GM12878 (cell line): ENCODE measurements at places on chromosomes 5 and 9. TPM values are rescaled to one million over a fixed set of nuclear protein-coding genes. Genes with fewer than 3 reads are reported as not detected.

DNA sequence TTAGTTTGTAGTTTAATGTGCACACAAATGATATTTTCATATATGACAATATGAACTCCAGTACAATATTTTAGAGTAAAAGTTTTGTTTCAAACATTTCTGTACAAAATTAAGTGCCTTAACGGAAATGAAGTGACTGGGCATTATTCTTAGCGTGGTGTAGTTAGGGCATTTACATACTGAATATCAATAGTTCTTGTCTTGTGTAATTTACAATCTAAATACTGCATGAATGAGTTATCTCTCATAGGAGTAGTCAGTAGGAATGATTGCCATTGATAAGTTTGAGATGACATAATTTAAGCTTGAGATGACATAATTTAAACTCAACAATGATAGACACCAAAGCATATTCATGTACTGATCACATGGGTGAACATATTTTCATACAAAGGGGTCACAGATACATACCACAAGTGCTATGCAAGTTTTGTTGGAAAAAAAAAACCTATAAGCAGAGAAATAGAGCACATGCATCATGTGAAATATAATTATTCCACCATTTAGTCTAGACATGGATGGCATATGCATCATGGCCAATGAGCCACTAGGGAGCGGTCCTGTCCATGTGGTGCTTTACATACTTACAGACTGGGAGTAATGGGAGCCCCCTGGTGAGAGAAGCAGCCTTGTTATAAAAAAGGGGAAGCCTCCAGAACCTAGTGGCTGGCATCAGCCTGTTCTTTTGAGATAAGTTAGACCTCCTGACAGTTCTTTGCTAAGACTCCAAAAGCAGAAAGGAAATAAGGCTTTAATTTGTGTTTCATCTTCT lies 1523.9 kb downstream of the MAT2B start:
- no peaks in the 10 kb centered on the region for H3K4me1 ChIP-seq
- no peaks in the 10 kb centered on the region for H3K27me3 ChIP-seq
- H3K4me3 ChIP-seq: no peak overlapping the region
- no peaks in the 10 kb centered on the region for H3K36me3 ChIP-seq
- no peak for DNase-seq

DNA sequence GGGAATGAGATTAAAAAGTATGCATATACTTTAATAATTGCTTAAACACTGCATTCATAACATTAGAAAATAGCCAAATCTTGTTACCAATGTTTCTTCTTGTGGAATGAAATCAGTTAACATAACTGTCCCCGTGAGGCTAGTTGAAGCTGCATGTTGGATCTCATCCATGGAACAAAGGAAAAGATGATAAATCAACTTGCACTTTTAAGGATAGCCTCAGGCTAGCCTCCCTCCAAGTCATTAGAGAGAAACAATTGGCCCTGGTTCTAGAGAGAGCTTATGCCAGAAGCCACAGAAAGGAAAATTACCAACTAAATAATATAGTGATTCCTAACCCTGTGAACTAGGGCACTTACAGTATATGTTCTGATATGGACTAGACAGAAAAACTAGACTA lies 66.9 kb downstream of the GRIN3A start:
- H3K4me1 ChIP-seq: no peaks in the 10 kb centered on the region
- no peak for DNase-seq
- H3K4me3 ChIP-seq: no peak overlapping the region
- H3K36me3 ChIP-seq: no peaks in the 10 kb centered on the region

- H3K4me3 ChIP-seq: no peak overlapping the region
- no peaks in the 10 kb centered on the region for H3K27me3 ChIP-seq
- H3K36me3 ChIP-seq: no peaks in the 10 kb centered on the region
- H3K4me1 ChIP-seq: no peaks in the 10 kb centered on the region
- H3K27ac ChIP-seq: no peak overlapping the region
- DNase-seq: no peak
Measured at GRCh38 chr5:88399561-88399960, 130.9 kb upstream of the TMEM161B start.

- DNase-seq: no peak
- no peaks in the 10 kb centered on the region; the same call in 1 of the 2 replicates for H3K27me3 ChIP-seq
- H3K27ac ChIP-seq: no peak within 1 kb of the TSS
- H3K36me3 ChIP-seq: no peaks in the 10 kb centered on the region
Measured at GRCh38 chr9:35689542-35690293, at the start of gene TPM2. Gene TPM2, minus strand, starts transcription at chr9:35689925. Its CDS starts 108 bp downstream, at chr9:35689817.

DNA sequence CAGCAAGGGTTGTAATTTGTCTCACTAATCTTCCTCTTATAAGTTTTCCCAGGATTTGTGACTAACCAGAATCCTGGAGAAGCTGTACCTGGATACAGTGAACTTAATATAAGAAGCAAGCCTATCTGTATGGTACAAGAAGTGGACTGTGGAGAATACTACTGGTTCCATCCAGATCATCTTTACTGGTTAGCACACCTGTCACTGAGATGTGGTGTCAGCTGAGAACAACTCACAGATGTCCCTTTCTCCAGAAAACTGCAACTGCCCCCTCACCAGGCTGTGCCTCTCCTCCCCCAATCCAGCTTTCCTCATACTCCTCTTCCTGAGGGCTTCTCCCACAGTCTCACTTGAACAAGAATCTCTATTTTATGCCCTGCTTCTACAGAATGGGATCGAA lies 4.9 kb downstream of the FBXO10 start:
- H3K27me3 ChIP-seq: no peaks in the 10 kb centered on the region
- H3K27ac ChIP-seq: no peak overlapping the region
- no peak overlapping the region for H3K4me3 ChIP-seq
- no peaks in the 10 kb centered on the region for H3K36me3 ChIP-seq

Gene MACIR
- 11.0 and 11.1 TPM in 2 replicates for total RNA-seq

GRCh38 chr5:180376511-180376910 lies 23.4 kb upstream of the GFPT2 start:
- no peak overlapping the region for H3K27ac ChIP-seq
- H3K4me3 ChIP-seq: no peak overlapping the region
- no peaks in the 10 kb centered on the region; the same call in none of the 2 replicates for H3K27me3 ChIP-seq
- no peaks in the 10 kb centered on the region for H3K36me3 ChIP-seq

Gene ZFP62
- total RNA-seq: 20.3 and 24.8 TPM in 2 replicates

DNA sequence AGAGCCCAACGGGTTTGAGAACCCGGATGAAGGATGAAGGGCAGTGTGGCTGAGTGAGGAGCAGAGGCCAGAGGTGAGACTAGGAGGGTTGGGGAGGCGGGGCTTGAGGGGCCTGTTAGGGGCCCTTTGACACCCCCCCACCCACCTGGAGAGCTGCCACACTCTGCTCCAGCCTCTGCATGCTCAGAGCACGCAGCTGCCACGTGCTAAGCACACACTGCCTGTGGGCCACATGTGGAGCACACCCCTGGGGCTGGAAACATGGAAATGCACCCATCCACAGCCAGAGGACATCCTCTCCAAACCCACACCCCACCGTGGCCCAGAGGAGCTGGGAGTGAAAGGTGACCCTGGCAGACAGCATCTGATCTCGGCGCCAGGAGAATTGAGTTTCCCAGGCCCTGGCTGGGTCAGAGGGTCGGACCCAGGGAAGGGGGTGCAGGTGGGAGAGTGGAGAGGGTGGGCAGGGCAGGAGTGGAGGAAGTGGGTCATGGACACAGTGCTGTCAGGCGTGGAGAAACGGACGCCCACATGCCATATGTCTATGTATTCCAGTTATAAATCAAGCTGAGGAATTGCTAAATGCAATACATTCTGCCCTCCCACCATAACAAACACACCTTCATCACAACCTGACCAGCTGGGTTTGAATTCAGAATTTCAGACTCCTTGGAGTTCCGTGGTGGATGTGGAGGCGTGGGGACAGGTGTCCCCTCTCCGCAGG lies 5.9 kb downstream of the DNM1 start:
- H3K4me3 ChIP-seq: no peak overlapping the region
- no peak for DNase-seq
- H3K27me3 ChIP-seq: peaks cover 7% of the 10 kb centered on the region
- H3K4me1 ChIP-seq: peaks cover 3% of the 10 kb centered on the region; the same call in 1 of the 2 replicates
- H3K36me3 ChIP-seq: no peaks in the 10 kb centered on the region
- no peak overlapping the region for H3K27ac ChIP-seq

GRCh38 chr5:132489871-132490483 lies 596 bp downstream of the IRF1 start:
- peak overlapping the region; percentile 98 for H3K4me3 ChIP-seq
- peaks cover 54% of the 10 kb centered on the region for H3K4me1 ChIP-seq
- H3K27me3 ChIP-seq: no peaks in the 10 kb centered on the region
- peak overlapping the region; percentile 97 for H3K27ac ChIP-seq

Gene PCDHB10
- total RNA-seq: not detected in 2 replicates

Gene SV2C
- total RNA-seq: 1.1 TPM in 2 replicates

Gene CDC14B
- 6.8 TPM in 2 replicates for total RNA-seq

GRCh38 chr9:27227192-27227591 lies 69.8 kb downstream of the EQTN start:
- H3K4me1 ChIP-seq: no peaks in the 10 kb centered on the region
- no peaks in the 10 kb centered on the region for H3K36me3 ChIP-seq
- no peaks in the 10 kb centered on the region for H3K27me3 ChIP-seq
- no peak for DNase-seq
- no peak overlapping the region for H3K4me3 ChIP-seq

GRCh38 chr5:113124914-113125313 lies 148.3 kb downstream of the DCP2 start:
- no peak for DNase-seq
- H3K36me3 ChIP-seq: no peaks in the 10 kb centered on the region
- no peak overlapping the region for H3K27ac ChIP-seq
- H3K27me3 ChIP-seq: peaks cover 5% of the 10 kb centered on the region; the same call in 1 of the 2 replicates
- H3K4me1 ChIP-seq: no peaks in the 10 kb centered on the region
- no peak overlapping the region for H3K4me3 ChIP-seq

Gene TAF11L10
- total RNA-seq: not detected in 2 replicates

DNA sequence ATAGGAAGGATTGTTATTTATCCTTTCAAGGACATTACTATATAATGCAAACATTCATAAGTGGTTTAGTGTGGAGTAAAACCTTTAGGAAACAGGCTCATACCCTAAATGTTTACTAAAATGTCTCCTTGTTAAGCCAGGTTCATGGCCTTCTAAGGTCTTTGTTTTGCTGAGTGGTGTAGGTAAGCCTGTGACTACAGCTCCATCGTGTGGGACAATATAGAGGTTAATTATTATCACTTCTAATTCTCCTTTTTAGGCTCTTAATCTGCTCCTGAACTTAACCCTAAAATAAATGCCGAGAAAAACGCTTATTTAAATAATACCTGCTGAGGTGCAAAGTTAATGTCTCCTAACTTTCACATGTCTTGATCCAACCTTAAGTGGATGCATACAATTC lies 43.8 kb downstream of the SPINK5 start:
- H3K36me3 ChIP-seq: no peaks in the 10 kb centered on the region

DNA sequence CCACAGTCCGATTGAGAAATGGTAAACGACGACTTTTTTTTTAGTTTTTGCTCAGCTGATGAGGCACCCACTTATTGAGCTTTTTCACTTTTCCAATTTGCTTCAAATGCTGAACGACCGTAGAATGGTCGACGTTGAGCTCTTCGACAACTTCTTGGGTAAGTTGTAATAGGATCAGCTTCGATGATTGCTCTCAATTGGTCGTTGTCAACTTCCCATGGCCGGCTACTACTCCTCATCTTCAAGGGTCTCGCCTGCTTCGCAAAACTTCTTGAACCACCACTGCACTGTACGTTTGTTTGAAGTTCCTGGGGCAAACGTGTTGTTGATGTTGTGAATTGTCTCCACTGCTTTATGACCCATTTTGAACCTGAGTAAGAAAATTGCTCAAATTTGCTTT lies 35.7 kb downstream of the NSD1 start:
- peaks cover 3% of the 10 kb centered on the region; the same call in 1 of the 2 replicates for H3K36me3 ChIP-seq
- no peaks in the 10 kb centered on the region for H3K27me3 ChIP-seq
- no peak overlapping the region for H3K27ac ChIP-seq
- peaks cover 8% of the 10 kb centered on the region for H3K4me1 ChIP-seq

GRCh38 chr9:76433836-76434235 lies 25.1 kb upstream of the GCNT1 start:
- DNase-seq: no peak
- no peaks in the 10 kb centered on the region for H3K27me3 ChIP-seq
- peaks cover 9% of the 10 kb centered on the region for H3K4me1 ChIP-seq
- H3K4me3 ChIP-seq: no peak overlapping the region

DNA sequence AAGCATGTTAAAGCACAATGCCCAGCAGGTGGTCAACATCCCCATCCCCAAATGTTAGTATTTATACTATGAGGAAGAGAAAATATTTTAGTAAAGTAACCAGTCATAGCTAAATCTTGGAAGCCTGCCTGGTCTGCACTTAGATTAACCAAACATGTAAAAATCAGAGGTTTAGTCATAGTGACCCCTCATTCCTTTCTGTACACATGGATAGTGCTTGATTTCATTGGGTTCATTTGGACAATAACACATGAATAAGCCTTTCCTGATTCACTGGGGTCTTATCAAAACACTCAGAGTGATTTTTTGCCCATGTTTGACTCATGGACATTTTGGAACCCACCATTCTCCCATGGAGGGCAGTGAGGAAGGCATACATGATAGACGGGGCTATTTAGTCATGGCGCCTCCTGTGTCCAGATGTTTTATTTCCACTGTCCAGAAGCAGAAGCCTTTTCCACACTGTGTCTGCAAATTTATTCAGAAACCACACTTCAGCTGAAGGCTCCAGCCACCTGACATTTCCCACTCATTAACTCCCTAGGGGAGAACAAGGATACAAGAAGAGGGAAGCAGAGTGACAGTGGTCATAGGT lies 32.5 kb downstream of the OR1J1 start:
- no peak overlapping the region for H3K27ac ChIP-seq
- H3K4me3 ChIP-seq: no peak overlapping the region
- no peaks in the 10 kb centered on the region for H3K4me1 ChIP-seq
- no peaks in the 10 kb centered on the region; the same call in 1 of the 2 replicates for H3K27me3 ChIP-seq
- DNase-seq: no peak

Gene IFNA21
- not detected in 2 replicates for total RNA-seq

Gene GLDC
- total RNA-seq: 117 and 119 TPM in 2 replicates

- DNase-seq: no peak
- no peak overlapping the region for H3K27ac ChIP-seq
- peaks cover 14% of the 10 kb centered on the region; the same call in 1 of the 2 replicates for H3K4me1 ChIP-seq
- no peaks in the 10 kb centered on the region for H3K27me3 ChIP-seq
- no peaks in the 10 kb centered on the region for H3K36me3 ChIP-seq
Measured at GRCh38 chr9:20427359-20427758, 194.9 kb downstream of the MLLT3 start.

- no peak overlapping the region; the same call in 1 of the 2 replicates for H3K27ac ChIP-seq
- no peak for DNase-seq
- peaks cover 3% of the 10 kb centered on the region for H3K4me1 ChIP-seq
- H3K36me3 ChIP-seq: no peaks in the 10 kb centered on the region; the same call in 1 of the 2 replicates
Measured at GRCh38 chr9:1922026-1922425, 93.1 kb upstream of the SMARCA2 start.

- no peaks in the 10 kb centered on the region for H3K27me3 ChIP-seq
- H3K36me3 ChIP-seq: no peaks in the 10 kb centered on the region
- no peak overlapping the region for H3K27ac ChIP-seq
- peaks cover 3% of the 10 kb centered on the region; the same call in 1 of the 2 replicates for H3K4me1 ChIP-seq
Measured at GRCh38 chr5:34028349-34028748, 14.7 kb downstream of the C1QTNF3 start.

Gene TRIM36
- total RNA-seq: not detected in 2 replicates

- H3K4me1 ChIP-seq: no peaks in the 10 kb centered on the region
- H3K36me3 ChIP-seq: no peaks in the 10 kb centered on the region
- no peaks in the 10 kb centered on the region for H3K27me3 ChIP-seq
- peak; percentile 17 for DNase-seq
- no peak overlapping the region for H3K27ac ChIP-seq
Measured at GRCh38 chr5:123294544-123294943, 128.7 kb downstream of the CEP120 start.

GRCh38 chr9:127884427-127884911 lies 7.0 kb upstream of the AK1 start:
- no peaks in the 10 kb centered on the region for H3K27me3 ChIP-seq
- DNase-seq: no peak
- no peak overlapping the region for H3K27ac ChIP-seq
- no peak overlapping the region for H3K4me3 ChIP-seq
- H3K4me1 ChIP-seq: no peaks in the 10 kb centered on the region; the same call in 1 of the 2 replicates

- no peaks in the 10 kb centered on the region for H3K36me3 ChIP-seq
- H3K4me3 ChIP-seq: no peak overlapping the region
- peaks cover 6% of the 10 kb centered on the region; the same call in 1 of the 2 replicates for H3K27me3 ChIP-seq
Measured at GRCh38 chr9:138021251-138022056, 143.9 kb downstream of the CACNA1B start.
